Substantia nigra (tissue), 51 donors: ENCODE measurements at places on chromosomes 16 and 17.

GRCh38 chr17:49439305-49439672 lies 24.6 kb upstream of the PHB1 start:
- DNase-seq: no peak

GRCh38 chr16:51549836-51550235 lies 398.8 kb upstream of the SALL1 start:
- no peak for DNase-seq

DNA sequence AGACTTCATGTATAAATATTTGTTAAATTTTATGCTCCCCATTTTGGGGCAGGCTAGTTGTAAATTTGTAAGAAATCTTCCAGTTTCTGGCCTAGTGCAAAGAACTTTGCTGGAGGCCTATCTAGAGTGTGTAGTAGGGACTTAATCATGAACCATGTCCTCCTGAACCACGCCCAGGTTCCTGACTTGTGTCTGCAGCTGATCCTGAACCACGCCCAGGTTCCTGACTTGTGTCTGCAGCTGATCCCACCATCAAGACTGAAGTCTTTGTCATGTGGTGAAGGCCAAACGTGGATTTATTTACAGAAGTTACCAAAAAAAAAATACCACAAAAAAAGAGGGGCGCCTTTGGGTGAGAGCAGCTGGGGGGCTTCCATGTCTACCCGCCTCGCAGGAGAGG lies 33.1 kb downstream of the LMF1 start:
- DNase-seq: no peak

DNA sequence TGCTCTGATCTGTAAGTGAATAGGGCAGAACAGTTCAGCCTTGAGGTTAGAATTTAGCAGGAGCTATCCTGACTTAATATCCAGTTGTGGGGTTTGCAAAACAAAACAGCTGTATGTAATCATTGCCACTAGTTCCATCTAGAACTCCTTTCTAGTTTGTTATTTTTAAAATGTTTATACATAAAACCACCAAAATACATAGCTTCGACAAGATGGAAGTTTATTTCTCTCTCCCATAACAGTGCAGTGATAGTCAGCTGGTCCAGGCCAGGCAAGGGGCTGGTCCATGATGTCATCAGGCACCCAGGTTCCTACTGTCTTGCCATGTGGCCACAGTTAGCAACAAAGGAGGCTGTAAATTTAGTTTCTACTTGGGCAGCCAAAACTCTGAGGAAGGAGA lies 10.5 kb upstream of the PLK1 start:
- DNase-seq: no peak

DNA sequence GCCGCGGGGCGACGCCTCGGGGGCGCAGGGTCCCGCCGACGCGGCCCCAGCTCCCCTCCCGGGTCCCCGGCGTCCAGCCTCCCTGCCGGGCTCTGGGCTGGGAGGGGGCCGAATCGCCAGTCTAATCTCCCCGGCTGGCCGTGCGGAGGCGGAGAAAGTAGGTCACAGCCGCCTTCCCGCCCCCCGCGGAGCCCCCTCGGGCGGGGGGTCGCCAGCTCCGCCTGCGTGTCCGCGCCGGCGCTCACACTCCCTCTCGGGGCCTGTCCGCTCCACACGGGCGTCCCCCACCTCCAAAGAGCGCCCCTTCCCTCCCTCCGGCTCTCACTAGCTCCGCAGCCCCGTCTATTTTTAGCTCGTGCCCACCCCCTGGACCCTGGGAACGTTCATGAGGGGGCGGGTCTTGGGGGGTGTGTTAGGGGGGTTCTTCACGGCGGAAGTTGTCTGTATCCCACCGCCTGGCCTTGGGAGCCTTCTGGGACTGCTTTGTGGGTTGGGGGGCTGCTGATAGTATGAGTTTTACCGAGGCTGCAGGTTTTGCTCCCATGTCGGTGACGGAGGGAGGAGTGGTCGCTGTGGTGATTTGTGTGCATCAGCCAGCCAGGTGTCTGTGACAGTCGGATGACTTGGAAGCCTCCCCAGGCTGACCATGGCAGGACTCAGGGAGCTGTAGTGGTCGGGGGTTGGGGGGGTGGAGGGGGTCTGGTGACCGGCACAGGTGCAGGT lies 1.1 kb downstream of the ATP1B2 start:
- DNase-seq: no peak

DNA sequence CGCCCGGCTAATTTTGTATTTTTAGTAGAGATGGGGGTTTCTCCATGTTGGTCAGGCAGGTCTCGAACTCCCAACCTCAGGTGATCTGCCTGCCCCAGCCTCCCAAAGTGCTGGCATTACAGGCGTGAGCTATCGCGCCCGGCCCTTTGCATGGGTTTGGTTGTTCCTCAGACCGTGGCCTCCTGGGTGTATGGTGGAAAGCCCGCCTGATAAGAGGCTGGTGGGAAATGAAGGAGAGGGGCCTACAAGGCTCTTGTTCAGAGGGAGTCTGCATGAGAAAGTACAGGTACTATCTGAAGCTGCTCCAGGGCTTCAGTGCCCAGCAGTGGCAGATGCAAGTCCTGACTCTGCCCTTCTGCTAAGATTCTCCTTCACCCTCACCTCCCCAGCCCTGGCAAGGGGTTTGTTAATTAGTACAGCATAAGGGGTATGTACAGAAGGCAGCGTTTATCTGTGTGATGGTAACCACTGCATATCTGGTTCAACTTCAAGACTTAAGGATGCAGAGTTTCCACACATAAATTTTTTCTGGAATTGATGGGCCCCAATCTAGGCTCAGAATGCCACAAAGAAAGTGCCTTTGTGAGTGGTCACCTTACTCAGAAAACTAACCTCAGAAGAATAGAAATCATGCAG lies 24.2 kb downstream of the GRB7 start:
- DNase-seq: no peak

GRCh38 chr16:86653285-86654006 lies 75.1 kb downstream of the FOXL1 start:
- no peak for DNase-seq

- DNase-seq: no peak
These were observed 21.0 kb downstream of the COQ7 start for GRCh38 chr16:19088341-19088916.

DNA sequence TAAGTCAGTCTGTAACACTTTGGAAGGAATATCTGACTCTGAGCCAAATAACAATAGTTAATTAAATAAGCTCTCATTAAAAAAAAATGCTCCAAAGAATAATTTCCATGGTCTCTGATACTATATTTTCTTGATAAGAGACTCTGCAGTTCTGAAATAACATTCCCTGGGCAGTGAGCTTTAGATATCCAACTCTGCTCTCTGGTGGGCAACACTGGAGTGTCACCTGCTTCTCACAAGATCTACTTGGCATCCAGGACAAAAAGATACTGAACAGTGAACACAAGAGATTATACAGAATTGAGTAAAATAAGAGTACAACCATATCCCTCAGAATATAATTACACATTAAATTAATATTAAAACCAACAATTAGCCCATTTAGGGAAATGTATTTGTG lies 13.7 kb downstream of the BLMH start:
- no peak for DNase-seq

GRCh38 chr17:50532452-50533024 lies at the start of gene EPN3:
TSS of gene EPN3 (plus strand) at chr17:50532735. CDS start at chr17:50536557, 3,822 bp downstream.
- DNase-seq: no peak

DNA sequence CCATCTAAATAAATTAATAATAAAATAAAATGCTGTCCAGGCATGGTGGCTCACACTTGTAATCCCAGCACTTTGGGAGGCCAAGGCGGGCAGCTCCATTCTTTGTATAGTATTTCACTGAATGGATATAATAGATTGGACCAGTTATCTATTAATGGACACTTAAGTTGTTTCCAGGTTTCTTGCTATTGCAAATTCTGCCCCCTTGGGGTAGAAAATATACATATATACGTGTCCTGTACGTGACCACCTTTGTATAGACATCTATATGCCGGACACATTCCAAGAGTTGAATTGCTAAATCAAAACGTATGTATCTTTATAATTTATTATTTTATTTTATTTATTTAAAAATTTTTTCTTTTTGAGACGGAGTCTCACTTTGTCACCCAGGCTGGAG lies 3.9 kb upstream of the EXOC7 start:
- no peak for DNase-seq

DNA sequence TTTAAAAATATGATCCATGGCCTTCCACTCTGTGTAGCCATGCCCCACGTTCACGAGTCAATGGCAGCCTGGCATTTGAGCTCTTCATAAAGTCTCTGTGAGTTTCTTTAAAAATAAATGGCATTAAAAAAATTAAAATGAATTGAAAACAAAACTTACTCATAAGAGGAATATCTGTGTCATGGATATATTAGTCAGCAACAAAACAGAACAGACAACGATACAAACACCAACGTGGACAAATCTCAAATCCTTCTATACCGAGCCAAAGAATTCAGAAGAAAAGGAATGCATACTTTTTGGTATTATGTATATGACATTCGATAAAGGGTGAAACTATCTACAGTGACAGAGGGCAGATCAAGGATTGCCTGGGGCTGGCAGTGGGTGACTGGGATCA lies 8.2 kb upstream of the CMIP start:
- DNase-seq: no peak

DNA sequence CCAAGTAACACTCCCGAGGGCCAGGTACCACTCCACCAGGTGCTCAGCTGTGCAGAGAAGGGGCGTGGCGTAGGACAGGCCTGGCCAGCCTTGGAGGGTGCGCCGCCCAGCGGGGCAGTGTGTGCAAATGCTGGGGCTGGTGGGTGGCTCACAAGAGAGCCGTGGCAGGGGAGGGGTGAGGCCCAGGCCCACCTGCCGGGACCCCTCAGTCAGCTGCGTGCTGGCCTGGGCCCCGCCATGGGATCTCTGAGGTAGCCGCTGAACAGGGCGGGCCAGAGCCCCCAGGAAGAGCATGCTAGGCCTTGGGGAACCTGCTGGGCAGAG lies 8.8 kb downstream of the TPSG1 start:
- no peak for DNase-seq

- DNase-seq: no peak
These were observed 3.8 kb downstream of the ARHGDIA start for GRCh38 chr17:81867170-81867990.

GRCh38 chr17:76997981-76998531 lies 129.9 kb downstream of the MGAT5B start:
- no peak for DNase-seq

DNA sequence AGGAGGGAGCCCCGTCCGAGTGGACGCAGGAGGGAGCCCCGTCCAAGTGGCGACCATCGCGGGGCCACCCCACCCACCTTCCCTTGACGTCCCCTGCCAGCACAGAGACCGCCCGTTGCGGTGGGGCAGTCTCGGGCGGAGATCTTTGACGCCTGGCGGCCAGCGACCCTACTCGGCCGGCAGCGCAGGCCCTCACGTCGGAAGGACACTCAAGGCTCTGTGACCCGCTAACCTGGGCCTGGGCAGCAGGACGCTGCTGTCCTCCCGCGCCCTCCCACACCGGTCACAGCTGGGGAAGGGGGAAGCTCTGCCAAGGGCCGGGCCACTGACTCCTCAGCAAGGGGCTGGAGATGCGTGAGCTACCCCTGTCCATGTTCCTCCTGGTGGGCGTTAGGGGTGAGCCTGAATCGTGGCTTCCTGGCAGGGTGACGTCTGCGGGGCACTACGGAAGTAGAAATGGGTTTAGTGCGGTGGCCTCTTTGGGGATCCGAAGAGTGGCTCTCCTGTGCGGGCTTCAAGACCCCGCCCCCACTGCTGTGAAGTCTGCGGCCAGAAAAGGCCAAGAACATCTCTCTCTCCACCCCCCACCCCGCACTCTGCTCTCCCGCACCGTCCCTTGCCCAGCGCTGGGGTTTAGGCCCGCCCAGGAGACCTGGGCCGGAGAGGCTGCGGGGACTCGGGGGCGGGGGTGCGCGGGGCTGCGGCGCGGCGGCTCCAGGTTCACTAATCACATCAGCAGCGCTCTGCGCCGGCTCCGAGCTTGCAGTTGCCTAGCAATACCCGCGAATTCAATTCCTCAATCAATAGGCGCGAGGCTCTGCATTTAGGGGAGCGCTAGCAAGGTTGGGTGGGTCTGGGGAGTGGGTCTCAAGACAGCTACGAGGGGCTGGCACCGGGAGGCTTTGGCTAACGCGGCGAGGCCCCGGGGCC lies 5.8 kb downstream of the CBX8 start:
- DNase-seq: no peak

DNA sequence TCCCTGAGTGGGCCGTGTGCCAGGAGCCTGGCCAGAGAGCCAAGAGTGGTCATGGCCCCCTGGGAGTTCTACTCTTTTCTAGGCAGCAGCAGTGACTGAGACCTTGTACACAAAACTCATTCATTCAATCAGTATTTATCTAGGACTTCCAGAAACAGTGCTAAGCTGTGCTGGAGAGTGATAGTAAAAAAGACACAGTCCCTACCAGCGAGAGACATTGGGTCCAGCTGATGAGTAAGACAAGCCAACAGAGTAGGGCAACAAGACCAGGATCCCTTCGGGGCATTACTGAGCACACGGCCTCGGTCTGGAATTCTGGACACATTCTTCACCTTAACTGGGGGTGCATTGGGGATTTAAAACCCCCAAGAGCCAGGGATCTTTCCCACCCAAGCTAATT lies 20.2 kb downstream of the CBX4 start:
- DNase-seq: no peak

GRCh38 chr16:60271781-60272180 lies 1537.7 kb upstream of the GOT2 start:
- DNase-seq: no peak

DNA sequence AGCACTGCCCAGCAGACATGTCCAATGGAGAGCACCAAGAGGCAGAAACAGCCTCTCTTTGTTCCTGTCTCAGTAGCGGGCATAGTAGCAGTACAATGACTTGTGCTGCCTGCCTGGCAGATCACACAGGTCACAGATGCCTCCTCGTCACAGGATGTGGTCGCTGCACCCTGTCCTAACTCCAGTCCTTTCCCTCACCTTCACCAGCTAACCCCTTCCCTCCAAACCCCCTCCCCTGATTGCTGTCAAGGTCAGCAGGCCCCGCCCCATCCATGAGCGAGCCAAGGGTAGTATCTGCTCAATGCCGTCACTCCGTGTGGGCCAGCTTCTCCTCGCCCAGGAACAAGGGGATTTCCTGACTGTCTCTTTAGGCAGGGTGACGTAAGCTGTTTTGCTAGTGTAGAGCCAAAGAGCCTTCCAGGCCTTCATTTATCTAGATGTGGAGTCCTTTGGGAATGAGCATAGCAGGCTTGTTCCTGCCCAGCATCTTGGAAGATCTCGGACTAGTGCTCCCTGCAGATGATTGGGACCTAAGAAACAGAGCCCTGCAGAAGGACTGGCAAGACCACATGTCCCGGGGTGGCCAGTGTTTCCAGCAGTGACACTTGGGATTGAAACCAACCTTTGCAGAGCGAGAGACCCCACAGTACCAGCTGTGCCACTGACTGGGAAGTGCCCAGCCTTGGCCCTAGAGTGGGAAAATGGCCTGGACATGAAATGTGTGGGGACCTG lies 75.9 kb upstream of the TNRC6C start:
- no peak for DNase-seq

GRCh38 chr17:28720247-28720996 lies 637 bp downstream of the RPL23A start:
- DNase-seq: no peak

- no peak for DNase-seq
These were observed 494.1 kb upstream of the ERCC4 start for GRCh38 chr16:13425836-13426235.

- peak; percentile 25 for DNase-seq
These were observed 64.3 kb downstream of the CNGB1 start for GRCh38 chr16:57906382-57907316.
